Hair follicular keratinocyte (primary cell): ENCODE measurements at places on chromosomes 16 and 17. TPM values are rescaled to one million over a fixed set of nuclear protein-coding genes. Genes with fewer than 3 reads are reported as not detected.

Gene KRT17
- 10,873 and 11,761 TPM in 2 replicates for total RNA-seq

Gene SCARF1
- total RNA-seq: 0.16 TPM in 1 of 2 replicates, not detected in the other

Gene CEP112
- 2.3 and 4.9 TPM in 2 replicates for total RNA-seq

Gene ADAD2
- not detected in 2 replicates for total RNA-seq

Gene VEZF1
- 22.7 and 23.4 TPM in 2 replicates for total RNA-seq

Gene TMEM106A
- 1.5 and 1.6 TPM in 2 replicates for total RNA-seq

Gene RPTOR
- 19.2 and 21.4 TPM in 2 replicates for total RNA-seq

Gene UNC13D
- total RNA-seq: 0.87 and 1.2 TPM in 2 replicates

Gene HEATR9
- total RNA-seq: not detected in 2 replicates

Gene UQCRC2
- 146 and 181 TPM in 2 replicates for total RNA-seq

Gene USP43
- 6.9 and 11.4 TPM in 2 replicates for total RNA-seq

Gene TBC1D3L
- total RNA-seq: 1.5 and 4.4 TPM in 2 replicates

Gene C17orf67
- 0.55 and 1.6 TPM in 2 replicates for total RNA-seq

Gene GPR139
- not detected in 2 replicates for total RNA-seq
